ENCODE measurements at places on chromosomes 4 and X. TPM values are rescaled to one million over a fixed set of nuclear protein-coding genes. Genes with fewer than 3 reads are reported as not detected.

Gene FAT4
- total RNA-seq: not detected

Gene PPM1K
- 58.4 TPM for total RNA-seq

Gene NWD2
- not detected for total RNA-seq

Gene HADH
- 53.7 TPM for total RNA-seq

Gene DTHD1
- 0.26 TPM for total RNA-seq

Gene TMPRSS11A
- not detected for total RNA-seq

Gene SYTL5
- not detected for total RNA-seq

Gene RELL1
- 41.9 TPM for total RNA-seq

Gene KDR
- not detected for total RNA-seq

Gene SLC16A2
- not detected for total RNA-seq

Gene CACNA1F
- total RNA-seq: 0.18 TPM

Gene ARHGEF38
- total RNA-seq: not detected

DNA sequence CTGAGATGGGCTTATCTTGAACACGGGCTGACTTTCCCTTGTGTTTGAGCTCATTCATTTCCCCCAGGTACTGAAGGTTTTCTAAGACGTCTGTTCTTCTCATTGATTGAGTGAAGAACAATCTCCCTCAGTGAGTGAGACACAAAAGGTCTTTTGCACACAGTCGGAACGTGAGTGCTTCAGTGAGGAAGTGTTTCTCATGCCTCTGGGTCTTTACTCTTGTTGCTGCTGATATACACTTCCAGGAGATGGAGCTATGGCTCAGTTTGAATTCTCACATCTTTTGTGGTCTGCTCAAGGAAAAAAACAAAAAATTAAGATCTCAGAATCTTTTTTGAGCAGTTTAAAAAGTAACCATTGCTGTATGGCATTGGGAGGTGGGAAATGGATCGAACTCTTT is 981.9 kb upstream of the TENM3 start:
- no peak for DNase-seq
- no peaks in the 10 kb centered on the region for H3K4me1 ChIP-seq
- no peaks in the 10 kb centered on the region for H3K27me3 ChIP-seq
- no peak overlapping the region for H3K27ac ChIP-seq
- H3K4me3 ChIP-seq: no peak overlapping the region

DNA sequence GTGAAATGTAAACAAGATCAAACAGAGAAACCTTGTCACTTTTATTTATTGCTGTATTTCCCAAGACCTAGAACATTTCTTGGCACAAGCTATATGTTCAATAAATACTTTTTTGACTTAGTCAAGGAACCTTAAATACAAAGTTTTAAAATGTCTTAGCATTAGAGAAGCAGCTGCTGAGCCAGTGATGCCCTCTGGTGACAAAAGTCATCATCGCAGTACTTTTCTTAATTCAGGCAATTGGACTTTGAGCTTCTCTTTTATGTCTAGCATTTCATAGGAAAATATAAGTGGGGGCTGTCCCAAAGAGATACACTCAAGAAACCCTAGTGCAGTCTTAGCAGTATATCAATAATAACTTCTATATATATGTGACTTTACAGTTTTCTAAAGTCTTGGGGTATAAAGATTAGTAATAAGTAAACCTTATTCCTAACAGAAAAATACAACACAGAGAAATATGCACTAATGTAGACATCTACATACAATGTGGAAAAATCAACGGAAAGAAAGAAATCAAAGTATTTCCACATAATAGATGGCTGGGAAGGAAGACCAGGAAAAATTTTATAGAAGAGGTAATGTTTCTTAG is 118.4 kb downstream of the DTHD1 start:
- no peak overlapping the region for H3K27ac ChIP-seq
- DNase-seq: peak; percentile 66
- H3K4me1 ChIP-seq: no peaks in the 10 kb centered on the region
- H3K27me3 ChIP-seq: peaks cover 15% of the 10 kb centered on the region
- H3K4me3 ChIP-seq: no peak overlapping the region
- no peaks in the 10 kb centered on the region for H3K36me3 ChIP-seq

DNA sequence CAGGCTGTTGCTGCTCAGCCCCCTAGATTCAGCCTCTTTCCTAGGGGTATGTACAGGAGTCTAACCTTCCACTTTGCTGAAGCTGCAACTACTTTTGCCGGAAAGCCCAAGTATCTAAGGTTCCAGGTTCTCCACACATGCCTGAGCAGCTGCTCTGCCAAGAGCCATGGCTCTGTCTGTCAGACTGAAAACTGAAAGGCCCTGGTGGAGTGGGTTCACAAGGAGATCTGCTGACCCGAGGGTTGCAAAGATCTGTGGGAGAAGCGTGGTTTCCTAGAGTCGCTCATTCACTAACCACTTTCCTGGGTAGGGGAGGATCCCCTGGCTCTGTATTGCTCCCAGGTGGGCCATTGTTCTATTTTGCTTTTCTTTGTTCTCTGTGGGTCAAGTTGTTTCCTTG is 6.0 kb upstream of the PNMA6F start:
- no peak for DNase-seq
- peaks cover 40% of the 10 kb centered on the region for H3K27me3 ChIP-seq
- H3K27ac ChIP-seq: no peak overlapping the region
- H3K4me1 ChIP-seq: peaks cover 6% of the 10 kb centered on the region
- H3K36me3 ChIP-seq: no peaks in the 10 kb centered on the region

DNA sequence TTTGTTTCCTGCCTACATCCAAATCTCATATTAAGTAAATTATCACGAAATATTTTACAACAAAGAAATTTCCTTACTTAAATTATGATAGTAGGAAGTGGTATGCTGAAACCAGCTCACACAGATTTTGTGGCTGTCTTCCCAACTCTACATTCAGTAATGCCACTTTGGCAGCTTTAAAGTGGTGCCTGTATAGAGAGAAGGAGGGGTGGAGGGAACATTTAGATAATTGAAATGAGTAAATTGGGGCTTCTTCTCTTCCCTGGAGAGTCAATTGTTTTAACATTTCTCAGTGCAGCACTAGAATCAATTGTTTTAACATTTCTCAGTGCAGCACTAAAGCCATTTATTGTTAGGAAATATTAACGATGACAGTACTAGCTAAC is 1323.1 kb downstream of the PCDH7 start:
- H3K4me1 ChIP-seq: no peaks in the 10 kb centered on the region
- H3K27me3 ChIP-seq: no peaks in the 10 kb centered on the region
- H3K27ac ChIP-seq: no peak overlapping the region

DNA sequence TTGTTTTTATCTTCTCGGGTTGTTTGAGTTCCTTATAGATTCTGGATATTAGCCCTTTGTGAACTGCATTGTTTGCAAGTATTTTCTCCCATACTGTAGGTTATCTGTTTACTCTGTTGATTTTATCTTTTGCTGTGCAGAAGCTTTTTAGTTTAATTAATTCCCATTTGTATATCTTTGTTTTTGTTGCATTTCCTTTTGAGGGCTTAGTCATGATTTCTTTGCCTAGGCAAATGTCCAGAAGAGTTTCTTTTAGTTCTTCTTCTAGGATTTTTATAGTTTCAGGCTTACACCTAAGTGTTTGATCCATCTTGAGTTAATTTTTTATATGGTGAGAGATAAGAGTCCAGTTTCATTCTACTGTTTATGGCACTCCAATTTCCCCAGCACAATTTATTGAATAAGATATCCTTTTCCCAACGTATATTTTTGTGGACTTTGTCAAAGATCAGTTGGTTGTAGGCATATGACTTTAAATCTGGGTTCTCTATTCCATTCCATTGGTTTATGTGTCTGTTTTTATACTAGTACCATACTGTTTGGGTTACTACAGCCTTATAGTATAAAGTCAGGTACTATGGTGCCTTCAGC is 54.3 kb downstream of the EGF start:
- H3K36me3 ChIP-seq: peaks cover 2% of the 10 kb centered on the region
- H3K4me1 ChIP-seq: peaks cover 15% of the 10 kb centered on the region
- H3K4me3 ChIP-seq: no peak overlapping the region
- H3K27me3 ChIP-seq: peaks cover 32% of the 10 kb centered on the region

DNA sequence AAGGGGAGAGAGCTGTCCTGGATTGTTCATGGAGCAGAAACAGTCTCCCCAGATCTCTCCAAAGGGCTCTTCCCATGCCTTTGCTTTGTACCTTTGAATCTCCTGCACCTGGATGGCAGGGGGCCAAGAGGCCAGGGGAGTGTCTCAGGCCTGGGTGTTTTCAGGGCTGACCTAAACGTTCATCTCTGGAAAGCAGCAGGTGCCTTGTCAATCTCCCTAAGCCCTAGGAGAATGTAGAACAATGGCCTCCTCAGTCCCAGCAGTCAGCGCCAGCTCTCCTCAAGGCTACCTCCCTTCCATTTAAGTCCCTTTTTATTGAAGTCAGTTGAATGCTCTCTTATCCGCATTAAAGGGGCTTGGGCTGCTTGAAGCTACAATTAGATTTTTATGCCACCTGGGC is 31.2 kb upstream of the NSUN7 start:
- no peak for DNase-seq
- peaks cover 12% of the 10 kb centered on the region for H3K27me3 ChIP-seq
- no peak overlapping the region for H3K27ac ChIP-seq
- no peak overlapping the region for H3K4me3 ChIP-seq
- H3K36me3 ChIP-seq: no peaks in the 10 kb centered on the region

DNA sequence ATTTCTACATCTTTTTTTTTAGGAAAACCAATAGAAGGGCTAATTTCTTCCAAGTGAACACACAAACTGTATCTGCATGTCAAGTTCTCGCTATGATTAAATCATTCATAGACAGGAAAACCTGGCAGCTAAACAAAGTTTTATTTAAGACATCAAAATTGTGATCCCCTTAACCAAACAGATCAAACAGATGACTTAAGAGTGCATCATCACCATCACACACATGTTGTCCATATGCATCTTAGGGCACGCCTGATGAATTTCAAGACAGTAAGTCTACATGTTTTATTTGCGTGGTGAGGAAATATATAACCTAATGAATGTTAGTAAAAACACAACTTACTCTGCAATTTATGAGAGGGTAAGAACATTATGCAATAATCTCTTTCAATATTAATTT is 317.0 kb upstream of the ANXA10 start:
- no peak for DNase-seq
- H3K4me1 ChIP-seq: no peaks in the 10 kb centered on the region
- H3K36me3 ChIP-seq: no peaks in the 10 kb centered on the region
- H3K27me3 ChIP-seq: no peaks in the 10 kb centered on the region
- no peak overlapping the region for H3K4me3 ChIP-seq

DNA sequence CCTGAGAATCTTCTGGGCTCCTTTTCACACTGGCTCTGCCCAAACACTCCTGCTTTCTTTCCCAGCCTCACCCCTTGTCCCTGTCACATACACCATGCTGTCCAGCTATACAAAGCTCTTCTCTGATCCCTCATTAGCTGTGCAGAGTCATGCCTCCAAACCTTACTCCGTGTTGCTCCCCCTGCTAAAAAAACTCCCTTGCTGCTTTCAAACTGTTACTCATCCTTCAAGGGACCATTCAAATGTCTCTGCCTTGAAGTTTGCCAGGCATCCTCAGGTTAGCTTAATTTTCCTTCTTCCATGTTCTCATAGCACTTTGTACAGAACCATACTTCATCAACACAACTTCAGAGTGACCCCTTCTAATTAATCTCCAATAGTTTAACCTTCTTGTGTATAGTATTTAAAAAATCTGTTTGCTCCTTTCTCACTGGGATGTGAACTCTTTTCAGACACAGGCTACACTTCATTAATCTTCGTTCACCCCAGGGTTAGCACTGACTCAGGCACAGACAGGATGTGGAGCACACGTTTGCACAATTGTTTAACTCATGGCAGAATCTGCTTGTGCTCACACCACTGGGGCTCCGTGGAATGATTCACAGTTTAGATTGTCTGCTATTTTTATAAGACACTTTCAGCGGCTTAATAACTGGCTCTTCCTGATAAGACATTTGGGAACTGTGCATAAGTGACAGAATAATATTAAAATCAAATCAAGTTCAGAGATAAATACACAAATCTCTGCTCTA is 21.4 kb upstream of the SEL1L3 start:
- H3K27me3 ChIP-seq: peaks cover 8% of the 10 kb centered on the region
- no peak for DNase-seq
- no peak overlapping the region for H3K27ac ChIP-seq
- no peak overlapping the region for H3K4me3 ChIP-seq
- H3K36me3 ChIP-seq: no peaks in the 10 kb centered on the region

GRCh38 chr4:7338059-7338452 is 96.7 kb downstream of the PSAPL1 start:
- DNase-seq: no peak
- no peak overlapping the region for H3K4me3 ChIP-seq
- no peaks in the 10 kb centered on the region for H3K4me1 ChIP-seq
- H3K27me3 ChIP-seq: no peaks in the 10 kb centered on the region
- H3K27ac ChIP-seq: no peak overlapping the region

- no peak for DNase-seq
- no peaks in the 10 kb centered on the region for H3K4me1 ChIP-seq
- no peaks in the 10 kb centered on the region for H3K27me3 ChIP-seq
- no peak overlapping the region for H3K27ac ChIP-seq
- no peaks in the 10 kb centered on the region for H3K36me3 ChIP-seq
Measured at GRCh38 chr4:93748373-93749291, 79.9 kb upstream of the ATOH1 start.

DNA sequence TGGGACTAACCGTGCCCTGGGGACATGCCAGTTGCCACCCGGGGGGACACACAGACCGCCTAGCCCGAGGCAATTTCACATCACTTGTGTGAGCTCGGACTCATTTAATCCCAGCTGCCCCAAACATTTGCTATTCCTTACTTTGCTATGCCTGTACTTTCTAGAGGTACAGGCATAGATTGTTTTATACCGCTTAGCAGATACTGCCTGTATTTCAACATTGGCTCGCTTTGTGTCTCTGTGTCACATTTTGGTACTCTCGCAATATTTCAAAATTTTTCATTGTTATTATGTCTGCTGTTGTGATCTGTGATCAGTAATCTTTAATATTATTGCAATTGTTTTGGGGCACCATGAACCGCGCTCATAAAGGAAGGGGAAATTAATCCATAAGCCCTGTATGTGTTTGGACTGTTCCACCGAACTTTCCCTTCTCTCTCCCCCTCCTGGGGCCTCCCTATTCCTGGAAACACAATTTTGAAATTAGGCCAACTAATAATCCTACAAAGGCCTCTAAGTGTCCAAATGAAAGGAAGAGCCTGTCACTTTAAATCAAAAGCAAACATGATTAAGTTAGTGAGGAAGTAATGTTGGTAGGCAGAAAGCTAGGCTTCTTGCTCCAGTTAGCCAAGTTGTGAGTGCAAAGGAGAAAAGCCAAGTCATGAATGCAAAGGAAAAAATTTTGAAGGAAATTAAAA is 568 bp upstream of the CASP6 start:
- H3K36me3 ChIP-seq: peaks cover 22% of the 10 kb centered on the region
- H3K4me1 ChIP-seq: peaks cover 26% of the 10 kb centered on the region
- peak overlapping the region; percentile 95 for H3K4me3 ChIP-seq

- peaks cover 34% of the 10 kb centered on the region for H3K36me3 ChIP-seq
- no peak overlapping the region for H3K4me3 ChIP-seq
- H3K27me3 ChIP-seq: no peaks in the 10 kb centered on the region
- DNase-seq: no peak
- peaks cover 6% of the 10 kb centered on the region for H3K4me1 ChIP-seq
- H3K27ac ChIP-seq: no peak overlapping the region
Measured at GRCh38 chrX:101399825-101400224, 7.9 kb downstream of the GLA start.

GRCh38 chr4:142846729-142847596 is 862 bp upstream of the INPP4B start:
- H3K4me3 ChIP-seq: peak overlapping the region; percentile 84
- peak; percentile 84 for DNase-seq
- no peak overlapping the region for H3K27ac ChIP-seq
- peaks cover 35% of the 10 kb centered on the region for H3K27me3 ChIP-seq
- peaks cover 17% of the 10 kb centered on the region for H3K4me1 ChIP-seq
- H3K36me3 ChIP-seq: no peaks in the 10 kb centered on the region

All from activated CD8-positive, alpha-beta T cell treated with anti-CD3 and anti-CD28 coated beads, Interleukin-2, amount 10 ng/mL, durations not matched to agents 7 days and 5 days (primary cell).